ENCODE measurements at places on chromosomes 16 and 17.
A peak's percentile ranks its signal among the peaks of the same experiment; 100 is the strongest.

DNA sequence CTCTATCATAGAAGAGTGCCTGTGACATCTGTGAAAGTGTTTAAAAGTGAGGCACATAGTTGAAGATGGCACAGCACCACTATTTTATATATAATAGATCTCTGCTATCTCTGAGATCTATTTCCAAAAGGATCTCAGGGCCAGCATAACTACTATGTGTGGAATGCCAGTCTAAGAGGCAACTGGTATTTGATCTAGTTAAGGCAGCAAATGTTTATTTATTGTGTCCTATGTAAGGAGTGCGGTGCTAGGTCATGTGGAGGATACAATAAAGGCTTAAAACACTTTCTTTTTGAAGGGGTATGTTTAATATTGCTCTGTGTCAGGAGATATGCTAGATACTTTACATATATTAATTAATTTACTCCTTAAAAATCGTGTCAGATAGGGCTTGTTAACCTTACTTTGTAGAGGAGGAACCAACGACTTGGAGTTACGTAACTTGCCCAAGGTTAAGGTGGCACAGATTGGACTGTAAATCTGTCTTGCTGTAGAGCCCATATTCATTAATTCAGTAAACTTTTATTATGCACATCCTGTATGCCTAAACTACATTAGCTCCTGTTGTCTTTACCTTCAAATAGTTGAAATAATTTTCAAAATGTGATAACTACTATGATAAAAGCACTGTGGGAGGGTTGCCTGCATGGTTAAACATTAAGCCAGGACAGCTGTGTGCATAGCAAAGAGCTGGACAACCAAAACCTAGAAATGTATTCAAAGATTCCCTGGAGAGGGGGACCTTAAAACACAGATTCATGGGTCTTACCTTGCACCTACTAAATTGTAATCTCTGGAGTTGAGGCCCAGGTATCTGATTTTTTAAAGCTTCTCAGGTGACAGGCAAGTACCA, 83.3 kb downstream of the NLK start:
- no peak for DNase-seq

GRCh38 chr16:73034374-73034773, 13.6 kb downstream of the ZFHX3 start:
- DNase-seq, result no peak

DNA sequence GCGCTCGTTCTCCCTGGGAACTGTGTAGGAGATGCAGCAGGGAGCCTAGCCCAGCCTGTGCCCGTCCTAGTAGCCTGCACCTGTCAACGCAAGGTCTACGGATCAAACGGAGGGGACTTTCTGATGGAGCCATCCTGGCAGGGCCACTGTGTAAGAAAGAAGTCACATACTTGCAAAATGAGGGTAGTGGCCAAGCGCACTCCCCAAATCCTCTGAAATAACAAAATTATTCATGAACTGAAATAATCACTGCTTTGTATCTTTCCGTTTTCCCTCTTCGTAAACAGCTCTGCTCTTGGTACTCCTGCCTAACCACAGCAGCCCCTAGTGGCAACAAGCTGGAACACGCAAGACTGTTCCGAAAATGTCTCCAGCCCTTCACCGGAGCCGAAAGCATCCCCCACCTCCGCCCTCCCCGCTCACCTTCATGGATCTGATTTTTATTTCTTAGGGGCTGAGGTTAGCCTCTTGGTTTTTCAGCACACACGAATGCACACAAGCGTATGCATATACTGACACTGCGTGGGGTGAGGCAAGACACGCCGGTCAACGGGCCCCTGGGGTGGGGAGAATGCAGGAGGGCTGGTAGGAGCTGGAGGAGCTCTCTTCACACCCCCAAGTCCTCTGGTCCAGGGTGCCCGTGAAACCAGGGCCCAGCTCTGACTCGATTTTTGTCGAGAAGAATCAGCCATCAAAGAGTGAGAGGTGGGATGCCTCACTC, 100.8 kb downstream of the ABCC12 start:
- peak; percentile 26 for DNase-seq

GRCh38 chr17:61245706-61246135, 153.9 kb upstream of the TBX2 start:
- no peak for DNase-seq

- no peak for DNase-seq
These were observed 25.5 kb downstream of the ASPA start for GRCh38 chr17:3501344-3501743.

DNA sequence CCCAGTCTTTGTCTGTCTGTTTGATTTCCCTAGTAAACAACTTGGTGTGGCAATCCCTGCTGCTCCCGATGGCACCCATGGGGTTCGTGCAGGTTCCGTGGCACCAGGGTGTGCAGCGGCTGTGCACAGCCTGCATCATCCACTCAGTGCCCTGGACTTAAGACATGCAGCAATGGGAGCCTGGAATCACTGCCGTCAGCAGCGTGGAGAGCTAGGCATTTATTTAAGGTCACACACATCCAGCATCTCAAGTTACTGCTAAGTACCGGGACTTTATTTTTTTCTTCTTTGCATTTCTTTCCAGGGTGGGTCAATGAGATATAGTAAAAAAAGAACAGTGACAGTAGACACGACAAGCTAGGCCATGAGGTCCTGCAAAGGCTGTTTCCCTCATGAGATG, 2.8 kb downstream of the DHRS7C start:
- DNase-seq, result no peak

GRCh38 chr16:15572329-15573001, 70.5 kb downstream of the MARF1 start:
- no peak for DNase-seq

DNA sequence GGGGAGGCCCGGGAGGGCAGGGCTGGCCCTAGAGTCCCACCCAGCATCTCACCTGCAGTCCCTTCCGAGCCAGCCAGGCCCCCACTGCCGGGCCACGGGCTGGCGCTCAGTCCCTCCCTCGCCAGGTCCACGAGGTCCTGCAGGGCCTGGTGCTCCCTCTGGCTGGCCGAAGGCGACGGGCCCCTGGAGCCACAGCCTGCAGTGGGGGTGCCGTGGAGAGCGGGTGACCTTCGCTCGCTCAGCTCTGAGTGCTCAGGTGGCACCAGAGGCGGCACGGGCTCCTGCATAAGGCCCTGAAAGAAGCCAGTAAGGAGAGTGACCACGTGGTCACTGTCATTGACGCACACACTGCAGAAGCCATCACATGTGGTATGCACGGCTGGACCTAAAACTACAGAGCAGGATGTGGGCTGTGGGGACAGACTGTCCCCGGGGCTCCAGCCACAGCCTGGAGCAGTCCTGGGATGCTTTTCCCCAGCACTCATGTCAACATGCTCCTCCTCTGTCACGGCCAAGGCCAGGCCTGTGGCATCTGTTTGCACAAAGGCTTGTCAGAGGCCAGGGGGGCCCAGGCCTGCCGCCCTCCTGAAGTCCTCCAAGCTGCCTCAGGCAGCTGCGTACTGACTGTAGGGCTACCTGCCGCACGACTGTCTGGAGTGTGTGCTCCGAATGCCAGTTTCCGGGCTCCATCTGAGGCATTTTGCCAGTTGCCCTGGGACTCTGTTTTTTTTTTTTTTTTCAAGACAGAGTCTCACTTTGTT, 15.1 kb downstream of the SLX4 start:
- DNase-seq, result no peak

GRCh38 chr16:79703066-79703465, 102.5 kb upstream of the MAF start:
- no peak for DNase-seq

DNA sequence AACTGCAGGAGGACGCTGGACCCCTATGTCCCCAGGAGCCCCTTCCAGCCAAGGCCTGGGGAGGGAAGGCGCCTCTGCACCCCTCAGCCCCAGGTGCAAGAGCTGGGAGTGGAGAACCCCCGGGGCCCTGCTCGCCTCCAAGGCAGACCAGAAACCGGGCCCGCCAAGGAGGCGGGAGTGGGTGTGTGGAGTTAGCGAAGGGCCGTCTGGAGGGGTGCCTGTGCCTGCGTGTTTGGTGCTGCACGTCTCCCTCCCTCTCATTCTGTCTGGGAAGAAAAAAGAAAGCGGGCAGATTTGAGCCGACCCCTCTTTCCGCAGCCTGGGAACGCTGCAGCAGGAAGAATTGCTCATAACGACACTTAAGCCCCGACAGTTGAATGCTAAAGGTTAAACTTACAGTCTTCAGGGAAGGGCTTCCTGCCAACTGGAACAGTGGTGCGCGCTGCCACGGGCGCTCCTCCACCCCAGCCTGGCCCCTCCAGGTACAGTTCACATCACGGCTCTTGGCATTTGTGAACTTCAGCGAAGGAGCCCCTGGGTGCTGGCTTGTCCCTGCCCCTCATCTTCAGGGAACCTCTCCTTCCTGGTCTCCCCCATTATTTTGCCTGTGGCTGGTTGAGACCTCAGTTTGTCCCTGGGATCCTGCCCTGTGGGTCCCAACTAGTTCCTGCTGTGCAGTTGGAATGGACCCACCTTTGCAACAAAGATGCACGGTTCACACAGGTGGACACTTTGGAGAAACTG, 19.2 kb upstream of the ZFHX3 start:
- no peak for DNase-seq

DNA sequence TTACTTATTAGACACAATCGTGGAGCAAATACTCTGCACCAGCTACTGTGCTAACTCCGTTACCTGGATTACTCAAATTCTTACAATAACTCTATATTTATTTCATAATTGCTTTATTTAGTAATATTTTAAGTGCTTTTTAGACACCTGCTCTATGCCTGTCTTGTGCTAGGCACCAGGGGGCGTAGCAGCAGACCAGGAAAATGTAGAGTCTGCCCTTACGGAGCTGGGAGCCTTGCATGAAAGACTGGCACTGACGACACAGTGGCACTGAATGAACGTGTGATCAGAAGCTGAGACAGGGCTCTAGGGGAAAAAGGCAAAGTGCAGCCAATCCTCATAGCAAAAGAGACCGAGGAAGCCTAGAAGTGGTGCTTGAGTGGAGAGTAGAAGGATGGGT, 486.5 kb downstream of the CDH13 start:
- DNase-seq, result no peak

DNA sequence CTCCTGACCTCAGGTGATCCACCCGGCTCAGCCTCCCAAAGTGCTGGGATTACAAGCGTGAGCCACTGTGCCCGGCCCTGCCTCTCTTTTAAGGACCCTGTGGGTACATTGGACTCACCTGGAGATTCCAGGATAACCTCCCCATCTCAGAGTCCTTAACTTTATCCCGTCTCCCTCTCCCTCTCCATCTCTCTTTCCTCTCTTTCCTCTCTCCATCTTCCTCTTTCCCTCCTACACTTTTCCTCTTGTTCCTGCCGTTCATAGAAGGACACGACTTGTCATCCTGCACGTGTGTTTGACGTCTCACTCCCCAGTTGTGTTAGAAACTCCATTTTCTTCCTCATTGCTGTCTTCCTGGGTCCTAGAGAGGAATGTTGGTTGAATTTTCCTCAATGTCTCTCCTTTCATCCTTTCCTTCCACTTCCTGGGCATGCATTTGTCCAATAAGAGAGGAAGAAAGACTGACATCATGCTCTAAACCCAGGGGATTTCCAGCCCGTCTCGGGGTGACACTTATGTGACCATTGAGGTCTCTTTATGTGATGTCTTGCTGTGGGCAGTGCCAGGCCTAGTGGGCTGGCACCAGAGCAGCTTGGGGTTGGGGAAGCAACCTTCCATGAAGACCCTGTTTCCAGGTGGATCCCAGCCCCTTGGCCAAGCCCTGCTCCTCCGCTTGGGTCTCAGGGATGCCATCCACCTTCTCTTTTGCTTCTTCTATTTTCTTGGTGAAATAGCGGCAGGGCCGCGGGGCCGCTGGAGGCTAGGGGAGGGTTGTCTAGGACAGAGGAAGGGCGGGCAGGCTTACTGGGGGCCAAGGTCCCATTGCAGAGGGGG, 39.8 kb upstream of the IRF8 start:
- DNase-seq, result no peak

- DNase-seq, result no peak
These were observed 191.4 kb upstream of the CDH5 start for GRCh38 chr16:66175058-66175457.

DNA sequence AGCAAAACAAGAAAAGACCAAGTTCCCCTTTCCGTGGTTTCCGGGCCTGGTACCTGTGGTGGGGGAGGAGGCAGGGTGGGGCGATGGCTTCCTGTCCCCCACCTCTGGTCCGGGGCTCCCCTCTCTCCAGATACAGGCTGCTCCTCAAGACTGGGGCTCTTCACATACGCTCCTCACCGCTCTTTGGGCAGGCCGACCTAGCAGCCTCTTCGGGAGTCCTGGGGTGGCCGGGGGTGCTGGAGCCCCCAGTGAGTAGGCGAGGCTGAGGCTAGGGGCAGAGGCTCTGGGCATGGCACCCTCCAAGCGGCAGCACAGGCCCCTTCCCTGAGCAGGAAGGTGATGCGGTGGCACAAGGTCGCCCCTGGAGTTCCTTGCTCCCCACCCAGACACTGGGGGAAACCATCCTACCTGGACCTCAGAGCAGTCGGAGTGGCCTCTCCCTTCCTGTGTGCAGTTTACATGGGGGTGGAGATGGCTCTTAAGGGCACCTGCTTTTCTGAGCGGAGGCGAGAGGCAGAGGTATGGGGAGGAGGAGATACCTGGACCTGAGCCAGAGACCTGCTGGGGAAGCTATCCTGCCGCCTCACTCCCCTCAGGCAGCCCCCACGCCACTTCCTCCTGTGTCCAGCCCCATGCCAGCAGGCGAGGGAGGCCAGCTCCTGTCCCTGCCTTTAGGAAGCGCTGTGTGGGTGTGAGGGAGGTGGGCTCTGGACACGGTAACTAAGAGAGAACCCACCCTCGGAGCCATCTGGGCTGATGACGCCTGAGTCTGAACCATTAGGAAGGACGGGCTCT, 891 bp downstream of the CORO1A start:
- DNase-seq, result peak; percentile 60

GRCh38 chr17:82228278-82228841, 482 bp upstream of the SLC16A3 start:
- no peak for DNase-seq

- DNase-seq, result no peak
These were observed 8.8 kb downstream of the CTRB2 start for GRCh38 chr16:75198135-75198600.

DNA sequence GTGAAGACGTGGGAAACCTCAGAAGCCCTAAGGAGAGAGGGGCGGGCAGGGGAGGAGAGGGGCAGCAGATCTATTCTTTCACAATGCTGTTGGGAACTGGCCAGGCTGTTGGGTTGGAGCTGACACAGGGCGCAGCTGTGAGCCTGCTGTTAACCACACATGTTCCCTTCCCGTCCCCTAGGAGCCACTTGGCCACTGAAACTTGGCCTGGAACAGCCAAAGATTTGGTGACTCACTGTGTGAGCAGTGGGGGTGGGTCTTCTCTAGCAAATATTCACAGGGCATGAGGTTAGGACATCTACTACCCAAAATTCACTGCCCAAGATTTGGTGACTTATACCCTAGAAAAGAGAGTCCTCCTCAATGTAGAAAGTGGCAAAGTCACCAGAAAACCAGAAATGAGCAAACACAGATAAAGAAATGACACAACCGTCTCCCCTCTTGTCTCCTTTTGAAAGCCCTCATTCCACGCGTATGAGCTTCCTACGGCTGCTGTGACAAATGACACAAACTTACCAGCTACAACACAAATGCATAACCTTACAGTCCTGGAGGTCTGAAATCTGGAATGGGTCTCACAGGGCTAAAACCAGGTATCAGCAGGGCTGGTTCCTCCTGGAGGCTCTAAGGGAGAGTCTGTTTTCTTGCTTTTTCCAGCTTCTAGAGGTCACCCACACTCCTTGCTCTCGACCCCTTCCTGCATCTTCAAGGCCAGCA, 6.3 kb downstream of the TBC1D16 start:
- DNase-seq, result no peak

Data from GM18507 (cell line).